ENCODE measurements at places on chromosomes 1 and 21.

GRCh38 chr1:3717041-3717714 is 35.1 kb upstream of the CCDC27 start:
- no peak for DNase-seq

GRCh38 chr1:25554886-25555752 is 11.7 kb downstream of the LDLRAP1 start:
- DNase-seq: no peak

GRCh38 chr1:95339377-95339776 is 105.4 kb downstream of the RWDD3 start:
- DNase-seq: no peak

GRCh38 chr1:161962091-161962887 is 61.4 kb downstream of the OLFML2B start:
- DNase-seq: no peak

DNA sequence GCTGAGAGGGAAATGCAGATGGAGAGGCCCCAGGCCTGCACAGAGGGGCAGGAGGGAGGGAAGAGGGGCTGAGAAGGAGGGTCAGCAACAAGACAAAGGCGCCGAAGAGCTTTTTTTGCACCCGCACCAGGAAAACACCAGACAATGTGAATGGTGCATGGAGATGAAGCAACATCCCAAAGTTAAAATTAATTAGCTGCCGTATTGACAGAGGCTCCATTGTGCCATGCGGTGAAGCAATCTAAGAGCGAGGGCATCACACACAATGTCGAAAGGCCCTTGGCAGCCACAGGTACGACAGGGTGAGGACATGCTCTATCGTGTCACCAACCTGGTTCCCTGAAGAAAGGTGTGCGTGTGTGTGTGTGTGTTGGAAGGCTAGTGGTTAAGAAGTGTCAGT is 41.2 kb downstream of the SSBP3 start:
- no peak for DNase-seq

GRCh38 chr1:228238461-228238860 is 30.6 kb downstream of the OBSCN start:
- DNase-seq: no peak

- DNase-seq: no peak
Measured at GRCh38 chr1:204338360-204338759, 21.4 kb downstream of the PLEKHA6 start.

DNA sequence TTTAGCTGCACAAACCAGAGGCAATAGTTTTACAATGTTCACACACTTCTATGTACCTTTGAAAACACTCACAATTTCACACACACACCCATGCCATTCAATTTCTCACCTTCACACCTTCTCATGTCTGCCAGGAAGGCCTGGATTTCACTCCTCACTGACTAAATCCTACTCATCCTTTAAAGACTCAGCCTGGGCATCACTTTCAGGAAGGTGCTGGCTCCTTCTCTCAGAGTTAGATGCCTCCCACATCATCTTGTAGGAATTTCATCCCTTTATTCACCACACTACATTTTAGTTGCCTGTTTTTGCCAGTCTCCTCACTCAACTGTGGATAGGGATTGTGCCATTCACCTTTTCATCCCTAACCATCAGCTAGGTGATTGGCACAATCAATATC is 2.3 kb downstream of the IL20 start:
- no peak for DNase-seq

DNA sequence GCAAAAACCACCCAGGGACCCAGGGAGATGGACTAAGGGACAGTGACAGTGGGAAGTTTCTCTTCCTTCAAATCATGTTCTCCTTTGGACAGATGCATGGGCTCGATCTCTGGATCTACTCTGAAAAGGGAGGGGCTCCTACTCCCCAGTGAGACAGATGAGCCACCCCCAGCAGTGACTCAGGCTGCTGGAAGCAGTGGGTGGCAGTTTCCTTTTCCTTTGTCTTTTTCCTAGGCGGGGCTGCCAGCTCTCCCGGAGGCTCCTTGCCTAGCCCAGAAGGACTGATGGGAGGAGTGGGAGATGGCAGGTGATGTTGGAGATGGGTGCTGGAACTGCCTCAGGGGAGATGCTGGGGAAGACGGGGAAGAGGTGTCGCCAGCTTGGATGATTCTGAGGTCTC is 41.0 kb upstream of the IGSF21 start:
- no peak for DNase-seq

DNA sequence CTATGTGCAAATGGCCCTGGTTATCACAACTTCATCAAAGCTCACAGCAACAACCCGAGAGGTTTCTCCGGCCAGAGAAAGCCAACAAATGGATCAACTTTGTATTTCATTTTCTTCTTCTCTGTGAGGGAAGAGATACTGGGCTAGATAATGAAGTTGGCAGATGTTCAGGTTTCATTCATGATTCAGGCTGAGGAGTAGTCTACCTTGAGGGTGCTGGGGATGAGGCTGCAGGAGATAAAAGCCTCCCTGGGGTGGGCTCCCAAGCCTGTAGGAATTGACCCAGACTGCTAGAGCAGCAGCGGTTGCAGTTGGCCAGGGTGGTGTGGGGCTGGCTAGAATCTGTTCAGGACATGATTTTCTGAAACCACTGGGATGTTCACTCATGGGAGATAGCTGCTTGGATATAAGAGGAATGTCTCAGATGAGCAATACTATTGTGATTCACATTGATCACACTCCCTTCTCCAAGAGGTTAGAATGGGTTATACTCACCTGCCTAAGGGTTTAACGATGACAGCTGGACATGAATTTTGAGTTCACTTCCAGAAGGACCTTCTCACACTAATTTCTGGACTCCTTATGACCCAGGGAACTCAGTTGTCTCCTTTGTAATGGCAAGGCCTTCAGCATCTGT is 64.0 kb downstream of the SYT6 start:
- no peak for DNase-seq

GRCh38 chr1:202067188-202067974 is 55.3 kb upstream of the GPR37L1 start:
- DNase-seq: no peak

DNA sequence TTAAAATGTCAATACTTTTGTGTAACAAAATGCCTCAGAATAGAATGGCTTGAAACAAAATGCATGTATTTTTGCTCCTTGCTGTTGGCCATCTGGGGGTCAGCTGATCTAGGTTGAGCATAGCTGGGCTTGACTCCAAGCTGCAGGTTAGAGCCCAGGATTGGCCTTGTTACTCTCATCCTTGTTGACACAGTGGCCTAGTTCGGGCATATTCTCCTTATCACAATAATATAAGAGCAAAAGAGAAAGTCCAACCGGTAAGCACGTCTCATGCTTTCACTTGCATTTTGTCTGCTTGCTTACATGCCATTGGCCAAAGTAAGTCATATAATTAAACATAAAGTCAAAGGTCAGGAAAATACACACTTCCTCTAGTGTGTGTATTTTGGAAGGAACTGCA is 456.2 kb downstream of the KCNT2 start:
- DNase-seq: no peak

GRCh38 chr21:15141261-15141970 is 76.6 kb upstream of the NRIP1 start:
- DNase-seq: no peak

GRCh38 chr1:59026472-59026948 is 242.7 kb upstream of the JUN start:
- DNase-seq: no peak

GRCh38 chr1:244050014-244050834 is 859 bp upstream of the ZBTB18 start:
- DNase-seq: peak; percentile 17

- DNase-seq: no peak
Measured at GRCh38 chr1:40606978-40607377, 58.5 kb downstream of the RIMS3 start.

DNA sequence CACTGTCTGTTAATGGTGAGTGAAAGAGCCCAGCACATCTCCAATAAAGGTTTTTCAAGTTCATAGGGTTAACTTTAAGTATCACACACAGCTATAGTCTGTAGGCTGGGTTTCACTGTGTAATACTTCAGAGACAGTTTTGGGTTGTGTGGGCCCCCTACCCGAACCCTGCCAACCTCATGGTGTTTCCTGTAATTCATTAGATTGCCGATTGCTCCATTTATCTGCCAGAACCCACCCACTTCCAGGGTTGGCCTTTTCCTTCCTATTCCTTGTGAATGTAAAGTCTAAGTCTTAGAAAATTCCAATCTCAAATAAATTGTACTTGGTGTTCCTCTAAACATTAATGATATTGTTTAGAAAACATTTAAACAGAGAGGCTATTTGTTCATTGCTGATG is 43.6 kb downstream of the CTTNBP2NL start:
- DNase-seq: no peak

DNA sequence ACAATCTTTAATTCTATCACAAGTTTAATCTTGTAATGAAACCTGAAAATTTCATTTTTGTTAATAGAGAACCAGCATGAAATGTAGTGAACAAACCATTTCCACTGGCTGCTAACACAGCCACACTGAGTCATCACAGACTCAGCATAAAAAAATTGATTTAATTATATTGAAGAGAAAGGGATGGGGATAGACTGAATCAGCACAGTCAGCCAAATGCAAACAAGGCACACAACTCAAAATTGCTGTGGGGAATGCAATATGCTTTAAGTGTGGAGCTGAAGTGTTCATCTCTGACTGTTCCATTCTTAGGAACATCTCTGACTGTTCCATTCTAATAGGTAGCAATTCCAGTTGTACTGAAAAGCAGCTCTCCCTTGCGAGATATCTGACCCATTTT is 299.8 kb downstream of the MRPL39 start:
- DNase-seq: no peak

DNA sequence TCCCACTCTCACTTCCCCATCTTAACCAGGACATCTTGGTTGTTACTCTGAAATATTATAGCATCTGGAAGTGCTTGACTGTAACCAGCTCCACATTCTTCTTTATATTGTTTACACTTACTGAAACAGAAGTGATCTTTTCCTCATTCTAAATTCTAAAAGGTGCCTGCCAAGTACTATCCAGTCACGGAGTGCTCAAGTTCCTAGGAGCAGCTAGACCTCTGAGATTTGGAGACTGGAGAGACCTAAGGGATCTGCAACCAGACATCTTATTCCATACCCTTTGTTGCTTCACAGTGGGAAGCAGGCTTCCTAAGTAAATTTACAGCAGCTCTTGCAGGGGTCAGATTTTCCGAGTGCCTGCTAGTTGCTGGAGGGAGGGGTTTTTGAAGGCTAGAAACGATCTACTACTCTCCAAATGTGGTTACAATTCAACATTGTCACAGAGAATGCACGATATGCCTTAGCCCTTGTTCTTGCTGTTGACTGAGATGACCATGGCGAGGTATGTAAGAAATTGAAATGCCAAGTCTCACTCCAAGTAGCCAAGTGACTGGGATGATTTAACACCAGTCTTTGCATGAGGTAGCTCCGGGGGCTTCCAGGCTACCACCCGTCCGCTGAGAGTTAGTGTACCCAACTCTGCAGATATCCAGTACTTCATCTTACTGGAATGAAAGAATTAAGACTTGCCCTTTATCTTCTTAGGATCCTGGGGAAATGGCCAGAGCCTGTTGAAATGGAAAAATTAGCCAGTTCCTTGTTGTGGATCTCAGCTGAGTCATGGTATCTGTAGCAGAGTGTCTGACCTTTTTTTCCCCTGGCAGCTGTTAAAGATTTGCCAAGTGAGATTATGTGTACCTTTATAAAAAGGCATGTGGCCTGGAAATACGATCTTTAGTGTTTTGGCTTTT is 150.8 kb downstream of the MAST2 start:
- DNase-seq: no peak

- DNase-seq: no peak
Measured at GRCh38 chr1:210291786-210292230, 36.9 kb upstream of the HHAT start.

GRCh38 chr1:226741009-226741408 is 1.9 kb upstream of the ITPKB start:
- no peak for DNase-seq

DNA sequence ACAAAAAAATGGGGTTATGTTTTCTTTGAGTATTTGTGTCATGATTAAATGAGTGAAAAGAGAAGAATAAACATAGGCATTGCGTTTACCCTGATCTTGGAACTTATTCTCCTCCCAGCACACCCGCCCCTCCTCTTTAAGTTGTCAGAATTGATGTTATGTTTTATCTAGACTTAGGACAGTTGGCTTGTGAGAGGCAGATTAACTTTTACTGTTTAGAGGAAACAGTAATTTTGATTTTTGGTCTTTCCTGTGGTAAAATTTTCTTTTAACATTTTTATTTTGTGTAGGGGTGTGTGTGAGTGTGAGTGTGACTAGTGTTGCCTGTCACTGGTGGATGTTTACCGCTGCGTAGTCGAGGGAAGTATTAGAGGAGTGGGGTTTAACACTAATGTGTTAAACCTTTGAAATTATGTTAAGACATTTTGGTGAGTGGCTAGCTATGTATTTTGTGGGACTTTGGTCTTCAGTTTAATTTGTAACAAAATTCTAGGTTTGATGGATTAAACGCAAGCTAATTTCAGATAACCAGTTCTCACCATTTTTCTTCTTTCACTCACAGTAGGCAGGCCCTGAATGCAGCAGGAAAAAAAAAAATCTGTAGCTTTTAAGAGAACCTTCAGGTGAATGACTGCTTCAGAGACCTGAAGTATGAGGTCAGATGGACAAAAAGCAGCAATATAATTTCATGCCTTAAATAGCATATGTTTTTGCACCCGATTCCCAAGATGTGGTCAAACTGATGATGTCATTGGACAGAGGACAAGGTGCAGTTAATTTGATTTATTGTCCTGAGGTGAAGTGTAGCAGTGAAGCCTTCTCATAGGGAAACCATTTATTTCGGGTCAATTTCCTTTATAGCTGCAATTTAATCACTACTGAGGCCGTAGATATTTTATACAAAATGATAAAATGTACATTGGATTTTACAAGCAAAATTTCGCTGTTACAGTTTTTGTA is 2.7 kb downstream of the POU2F1 start:
- DNase-seq: no peak

GRCh38 chr1:6097824-6098223 is 52.1 kb downstream of the KCNAB2 start:
- DNase-seq: no peak

DNA sequence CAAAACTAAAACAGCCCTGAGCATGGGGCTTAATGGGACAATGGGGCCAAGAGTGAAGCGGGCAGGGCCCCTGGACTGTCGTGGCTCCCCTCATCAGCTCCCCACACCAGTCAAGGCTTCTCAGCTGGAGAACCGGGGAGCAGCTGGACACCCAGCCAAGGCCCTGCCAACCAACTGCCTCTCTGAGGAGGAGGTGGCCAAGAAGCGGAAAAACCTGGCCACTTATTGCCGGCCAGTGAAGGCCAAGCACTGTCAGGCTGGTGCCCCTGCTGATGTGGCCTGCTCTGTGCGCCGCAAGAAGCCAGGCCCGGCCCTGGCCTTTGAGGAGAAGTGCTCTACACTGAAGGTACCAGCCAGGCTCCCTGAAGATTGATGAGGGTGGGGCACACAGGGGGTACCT is 2.5 kb upstream of the CYB561D1 start:
- no peak for DNase-seq

- peak; percentile 63 for DNase-seq
Measured at GRCh38 chr1:117606649-117607430, 992 bp downstream of the TENT5C start.
